ENCODE measurements at places on chromosomes 1 and 21.

- no peak for DNase-seq
These were observed 15.5 kb downstream of the GABPB2 start for GRCh38 chr1:151085953-151086559.

GRCh38 chr1:12618661-12618964 lies 603 bp upstream of the DHRS3 start:
- DNase-seq, result no peak

GRCh38 chr1:15668089-15668754 lies 15.9 kb upstream of the PLEKHM2 start:
- DNase-seq, result no peak

- DNase-seq, result no peak
These were observed 28.2 kb downstream of the GPBP1L1 start for GRCh38 chr1:45658171-45658570.

DNA sequence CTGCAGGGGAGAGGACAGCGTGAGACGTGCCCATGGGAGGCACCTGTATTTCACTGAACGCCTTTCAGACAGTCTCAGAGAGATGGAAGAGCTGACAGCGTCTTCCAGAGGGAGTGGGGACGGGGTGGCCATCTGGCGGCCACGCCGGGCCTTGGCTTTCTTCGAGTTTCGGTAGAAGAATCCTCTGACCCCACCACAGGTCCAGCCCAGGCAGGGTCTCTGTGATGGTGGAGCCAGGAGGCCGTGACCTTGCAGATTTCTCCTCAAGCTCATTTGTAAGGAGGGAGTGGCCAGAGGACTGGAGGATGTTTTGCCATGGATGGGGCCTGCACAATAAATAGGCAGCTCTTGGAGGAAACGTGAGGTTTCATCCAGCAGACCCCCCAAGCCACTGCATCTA lies 47.6 kb upstream of the ADARB1 start:
- DNase-seq, result no peak

GRCh38 chr1:214467078-214467585 lies 84.3 kb downstream of the PTPN14 start:
- no peak for DNase-seq

DNA sequence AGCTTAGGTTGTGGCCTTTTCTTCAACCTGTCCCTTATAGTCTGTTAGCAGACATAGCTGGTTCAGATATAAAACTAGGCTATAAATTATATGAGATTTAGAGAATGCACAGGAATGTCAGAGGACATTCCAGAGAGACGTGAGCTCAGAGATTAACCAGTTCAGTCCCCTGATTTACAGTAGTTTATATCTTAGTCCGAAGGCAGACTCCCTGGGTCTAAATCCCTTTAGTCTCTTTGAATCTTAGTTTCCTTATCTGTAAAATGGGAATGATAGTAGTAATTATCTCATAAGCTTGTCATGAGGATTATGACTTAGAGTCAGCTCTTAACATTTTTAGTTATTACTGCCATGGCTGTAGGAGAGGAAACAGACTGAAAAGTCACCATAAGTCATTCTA lies 45.5 kb upstream of the PLXNA2 start:
- no peak for DNase-seq

DNA sequence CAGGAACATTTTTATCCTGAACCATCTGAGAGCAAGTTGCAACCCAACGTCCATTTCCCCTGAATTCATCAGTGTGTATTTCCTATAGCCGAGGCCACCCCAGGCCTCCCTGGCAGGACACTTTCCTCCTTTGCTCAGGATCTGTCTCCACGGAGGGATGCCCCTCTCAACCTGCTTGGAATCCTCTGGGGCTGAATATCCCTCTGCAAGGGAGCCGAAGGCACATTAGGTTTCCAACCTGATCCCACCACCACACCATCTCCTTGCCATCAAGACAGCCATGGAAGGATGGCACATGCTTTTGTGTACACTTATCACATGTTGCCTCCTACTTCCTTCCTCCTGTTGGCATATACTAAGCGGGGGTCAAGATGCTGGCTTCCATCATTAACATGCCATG lies 74.8 kb upstream of the EDN2 start:
- DNase-seq, result no peak

DNA sequence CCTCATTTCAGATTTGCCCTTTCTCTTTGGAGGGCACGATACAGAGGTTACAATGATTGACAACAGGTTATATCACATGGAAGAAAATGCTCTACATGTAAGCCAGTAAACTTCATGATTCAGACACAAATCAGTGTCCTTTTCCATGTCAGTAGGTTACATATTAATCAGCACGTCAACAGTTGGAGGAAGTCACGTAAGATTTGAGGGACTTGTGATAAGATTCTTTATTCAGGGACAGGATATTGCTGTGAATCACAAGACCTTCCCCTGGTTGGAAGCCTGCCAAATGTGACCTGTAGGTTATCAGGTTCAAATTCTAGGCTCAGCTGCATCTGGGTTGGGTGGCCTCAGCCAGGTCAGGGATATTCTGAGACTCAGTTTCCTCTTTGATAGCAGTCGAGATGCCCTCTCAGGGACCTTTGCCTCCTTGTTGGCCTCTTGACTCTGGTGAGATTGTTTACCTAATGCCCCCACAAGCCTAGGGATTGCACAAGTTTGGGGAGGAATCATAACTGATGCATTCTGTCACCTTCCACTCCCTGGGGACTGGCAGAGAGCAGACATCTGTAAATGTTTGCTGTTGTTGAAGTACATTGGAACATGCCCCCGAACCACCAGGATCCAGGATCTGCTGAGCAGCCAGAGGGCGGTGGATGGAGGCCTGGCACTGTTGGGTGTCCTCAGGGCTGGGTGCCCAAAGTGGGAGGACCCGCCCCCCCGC lies 31.9 kb downstream of the SERINC2 start:
- DNase-seq, result no peak

- DNase-seq, result no peak
These were observed 120.5 kb downstream of the KCNK1 start for GRCh38 chr1:233734456-233734855.

GRCh38 chr1:74246315-74246714 lies 11.1 kb downstream of the TNNI3K start:
- DNase-seq, result no peak
